Putamen (tissue), 1 donor: ENCODE measurements at places on chromosomes 12 and 14.

DNA sequence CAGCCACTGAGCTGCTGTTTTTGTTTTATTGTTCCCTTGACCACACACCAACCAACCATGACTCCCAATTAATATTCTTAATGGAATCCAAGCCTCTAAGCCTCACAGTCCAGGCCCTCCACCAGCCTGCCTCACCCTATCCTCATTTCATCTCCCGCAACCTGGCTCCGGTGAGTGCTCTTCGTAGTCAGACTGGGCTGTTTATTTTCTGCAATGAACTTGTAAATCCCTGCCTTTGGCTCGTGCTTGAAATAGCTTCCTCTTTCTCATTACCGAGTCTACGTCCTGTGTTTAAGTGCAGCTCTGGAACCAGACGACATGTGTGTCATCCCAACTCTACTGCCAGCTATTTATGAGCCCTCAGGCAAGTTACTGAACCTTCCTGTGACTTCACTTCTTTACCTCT lies 12.4 kb upstream of the ETFBKMT start:
- no peak for DNase-seq

DNA sequence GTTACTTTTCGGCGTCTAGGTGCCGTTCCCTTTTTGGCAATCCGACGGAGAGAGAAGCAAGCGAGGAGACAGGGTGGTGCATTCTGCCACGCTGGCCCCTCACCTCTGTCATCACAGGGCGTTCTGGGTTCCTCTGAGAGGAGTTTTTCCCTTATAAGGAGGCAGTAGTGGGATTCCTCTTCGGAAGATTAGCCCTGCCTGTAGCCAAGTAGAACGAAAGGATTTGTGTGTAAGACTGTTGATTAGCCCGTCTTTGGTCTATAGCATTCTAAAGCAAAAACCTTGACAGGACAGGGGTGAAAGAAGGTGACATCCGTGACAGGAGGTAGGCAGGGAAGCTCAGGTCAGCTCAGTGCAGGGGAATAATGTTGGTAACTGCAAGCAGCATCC lies 9.1 kb upstream of the NEMF start:
- DNase-seq, result peak; percentile 61

DNA sequence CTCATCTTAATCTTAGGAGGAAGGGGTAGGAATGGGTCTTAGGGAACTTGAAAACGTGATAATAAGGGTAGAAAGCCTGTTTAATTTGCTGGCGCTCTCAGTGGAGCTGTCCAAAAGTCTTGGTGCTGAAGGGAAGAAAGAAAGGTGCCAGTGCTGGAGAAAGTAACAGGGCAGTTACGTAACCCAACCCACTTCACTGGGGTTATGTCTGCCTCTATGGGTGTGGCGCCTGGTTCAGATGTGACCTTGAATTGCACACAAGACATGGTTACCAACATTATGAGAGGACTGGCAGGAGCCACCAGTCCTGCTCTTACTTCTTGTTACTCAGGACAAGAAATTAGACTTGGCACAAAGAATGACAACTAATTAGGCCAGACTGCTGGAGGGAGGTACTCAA lies 18.6 kb upstream of the GPATCH2L start:
- no peak for DNase-seq

- no peak for DNase-seq
Observed at GRCh38 chr12:2393016-2393415, 340.2 kb downstream of the CACNA1C start.

DNA sequence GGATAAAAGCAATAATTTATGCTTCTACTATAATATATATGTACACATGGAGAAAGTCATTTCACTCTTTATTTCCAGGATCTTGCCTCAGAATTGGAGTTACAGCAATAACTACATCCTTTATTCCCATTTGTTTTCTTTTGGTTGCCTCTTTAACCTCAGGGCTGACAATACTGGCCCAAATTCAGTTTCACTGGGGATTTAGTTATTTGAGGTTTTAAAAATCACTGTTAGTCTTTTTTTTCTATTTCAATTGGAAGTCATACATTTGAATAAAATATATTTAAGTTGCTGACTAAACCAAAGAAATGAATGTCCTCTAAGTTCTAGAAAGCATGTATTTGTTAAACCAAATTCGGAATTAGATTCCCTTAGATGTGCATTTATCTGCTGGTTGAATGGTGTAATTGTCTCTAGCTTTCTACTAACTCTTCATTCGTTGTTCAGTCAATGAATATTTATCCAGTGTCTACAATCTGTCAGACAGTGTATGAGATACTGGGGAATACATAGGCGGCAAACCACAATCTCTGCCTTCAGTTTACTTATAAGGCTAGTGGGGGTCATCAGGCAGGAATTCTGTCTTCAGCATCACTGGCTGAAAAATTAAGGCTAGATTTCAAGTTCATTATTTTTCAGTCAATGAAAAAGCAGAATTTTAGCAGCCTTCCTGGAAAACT lies 190.8 kb upstream of the ARHGAP5 start:
- no peak for DNase-seq

DNA sequence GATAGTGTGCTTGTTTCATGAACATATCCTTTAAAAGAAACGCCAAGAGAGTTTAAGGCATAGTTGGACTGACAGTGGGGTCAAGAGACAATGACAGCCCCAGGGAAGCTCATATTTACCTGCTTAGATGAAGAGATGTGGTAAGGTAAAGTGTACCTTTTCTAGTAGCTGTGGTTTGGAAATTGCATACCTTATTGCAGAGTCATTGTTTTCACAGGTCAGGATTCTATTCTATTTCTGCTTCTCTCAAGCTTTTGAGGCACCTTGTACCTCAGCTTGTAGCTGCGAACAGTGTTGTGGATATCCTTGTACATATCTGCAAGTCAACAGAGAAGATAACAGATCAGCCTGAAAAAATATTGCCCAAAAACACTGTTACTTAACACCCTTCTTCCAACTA lies 47.7 kb downstream of the ATP6V1D start:
- DNase-seq, result no peak

DNA sequence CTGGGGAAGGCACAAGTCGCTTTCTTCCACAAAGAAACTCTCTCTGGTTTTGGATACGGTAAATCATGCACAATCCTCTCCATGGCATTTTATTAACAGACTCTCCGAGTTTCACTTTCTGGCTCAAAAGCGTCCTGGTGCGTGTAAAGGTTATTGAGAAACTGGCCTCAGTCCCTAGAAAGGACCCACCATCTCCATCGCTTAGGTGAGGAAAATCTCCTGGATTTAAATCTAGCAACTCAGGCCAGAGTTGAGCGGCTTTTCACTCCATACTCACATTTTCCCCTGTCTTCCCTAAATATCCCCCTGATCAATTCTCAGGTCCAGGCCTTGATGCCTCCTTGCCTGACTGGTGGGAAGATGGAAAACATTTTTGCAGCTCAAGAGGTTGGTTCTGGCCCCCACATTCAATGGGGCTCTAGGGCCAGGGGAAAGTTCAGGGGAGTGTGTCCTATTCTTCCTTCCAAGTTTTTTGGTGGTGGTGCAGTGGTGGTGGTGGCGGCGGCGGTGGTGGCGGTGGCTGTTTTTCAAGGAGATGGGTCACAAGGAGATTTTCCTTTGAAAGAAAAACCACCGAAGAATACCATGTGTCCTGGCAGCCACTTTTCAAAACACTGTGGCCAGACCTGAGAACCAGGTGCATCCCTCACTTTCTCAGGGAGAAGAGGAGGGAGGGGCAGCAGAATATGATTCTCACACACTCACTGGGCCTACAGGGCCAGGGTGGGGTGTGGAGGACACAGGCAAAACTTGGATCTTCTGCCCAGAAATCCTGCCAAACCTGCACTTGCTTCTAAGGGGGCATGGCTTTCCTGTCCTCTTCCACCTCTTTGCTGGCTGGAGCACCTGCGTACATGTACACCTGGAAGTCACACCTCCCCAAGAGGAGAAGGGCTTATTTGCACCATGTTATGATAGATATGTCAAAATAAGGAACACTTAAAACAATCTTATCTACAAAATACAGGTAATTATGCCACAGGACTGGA lies 46.7 kb upstream of the PNMA1 start:
- DNase-seq, result no peak

GRCh38 chr14:90611936-90612335 lies 204.3 kb downstream of the TTC7B start:
- DNase-seq, result no peak

DNA sequence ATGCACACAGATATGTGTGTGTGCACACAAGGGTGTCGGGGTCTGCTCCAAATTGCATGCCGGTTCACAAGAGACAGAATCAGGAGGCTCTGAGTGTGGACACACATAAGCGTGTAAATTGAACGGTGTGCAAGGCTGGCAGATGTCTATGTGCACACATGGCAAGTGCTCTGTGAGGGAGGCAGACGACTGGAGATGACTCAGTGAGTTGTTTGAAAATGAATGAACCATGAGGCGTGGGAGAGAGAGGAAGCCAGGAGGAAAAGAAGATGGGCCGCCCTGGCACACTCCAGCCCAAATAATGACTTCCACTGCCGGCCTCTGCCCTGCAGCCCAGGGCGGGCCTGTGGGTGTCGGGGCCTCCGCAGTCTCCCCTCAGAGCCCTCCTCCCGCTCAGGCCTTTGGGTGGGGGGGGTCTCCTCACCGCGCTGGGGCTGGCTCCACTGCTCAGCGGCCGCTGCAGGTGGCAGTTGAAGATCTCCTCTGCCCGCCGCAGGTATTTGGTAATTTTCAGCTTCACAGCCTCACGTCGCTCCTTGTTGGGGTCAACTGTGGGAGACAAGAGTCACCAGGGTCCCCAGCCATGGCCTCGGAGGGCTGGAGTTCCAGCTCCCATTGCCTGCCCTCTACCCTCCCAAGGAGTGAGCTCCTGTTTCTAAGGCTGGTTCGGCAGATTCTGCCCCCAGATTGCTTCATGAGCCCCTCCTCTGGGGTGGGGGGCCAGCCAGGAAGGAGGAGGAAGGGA lies 3.5 kb downstream of the RPS6KL1 start:
- DNase-seq, result no peak

GRCh38 chr14:53411125-53411524 lies 258.0 kb upstream of the DDHD1 start:
- no peak for DNase-seq

- peak; percentile 59 for DNase-seq
Observed at GRCh38 chr12:176321-177181, 37.4 kb downstream of the SLC6A12 start.

DNA sequence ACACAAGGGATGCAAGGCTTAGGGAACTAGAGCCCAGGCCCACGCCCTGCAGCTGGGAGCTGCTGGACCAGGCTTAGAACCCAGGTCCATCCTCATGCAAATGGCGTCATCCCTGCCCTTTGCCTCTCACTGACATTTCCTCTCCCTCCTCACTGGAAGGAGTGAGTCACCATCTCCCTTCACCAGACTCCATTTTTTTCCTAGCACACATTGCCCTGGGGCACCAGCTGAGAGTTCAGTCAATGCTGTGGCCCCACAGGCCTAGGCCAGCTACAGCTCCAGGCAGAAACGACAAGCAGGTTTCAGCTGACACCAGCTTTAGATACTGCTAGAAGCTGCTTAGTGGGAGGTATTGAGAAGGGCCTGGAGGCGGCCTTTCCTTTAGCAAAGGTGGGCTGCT lies 98.9 kb downstream of the RIMBP2 start:
- DNase-seq, result no peak

DNA sequence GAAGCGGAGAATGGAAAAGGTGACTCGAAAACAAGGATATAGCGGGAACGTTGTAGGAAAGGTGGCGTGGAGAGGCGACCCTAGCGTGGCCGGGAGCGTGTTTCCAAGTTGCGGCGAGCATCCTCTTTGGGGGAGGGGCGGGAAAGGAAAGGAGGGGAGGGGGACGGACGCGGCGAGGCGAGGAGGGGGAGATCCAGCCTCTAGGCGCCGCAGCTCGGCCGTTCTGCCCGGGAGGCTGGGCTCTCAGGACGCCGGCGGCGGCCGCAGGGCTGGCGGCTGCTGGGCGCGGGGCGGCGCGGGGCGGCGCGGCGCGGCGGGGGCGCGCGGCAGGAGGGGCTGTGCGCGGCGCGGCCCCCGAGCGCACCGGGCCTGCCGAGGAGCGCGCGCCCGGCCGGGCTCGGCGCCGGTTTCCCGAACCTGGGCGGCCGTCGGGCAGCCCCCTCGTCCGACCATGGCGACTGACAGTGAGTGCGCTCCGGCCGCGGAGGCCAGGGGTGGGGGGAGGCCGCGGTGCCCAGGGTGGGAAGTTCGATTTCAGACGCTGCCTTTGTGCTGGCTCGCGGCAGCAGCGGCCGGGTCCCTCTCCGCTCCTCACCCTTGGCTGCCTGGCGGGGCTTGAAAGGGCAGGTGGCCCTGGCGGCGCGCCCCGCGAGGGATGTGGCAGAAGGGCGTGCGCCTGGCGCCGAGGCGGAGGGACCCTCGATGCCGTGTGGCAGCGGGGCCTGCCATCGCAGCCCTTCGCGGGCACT lies 50.3 kb downstream of the SNAPC1 start:
- DNase-seq, result no peak

DNA sequence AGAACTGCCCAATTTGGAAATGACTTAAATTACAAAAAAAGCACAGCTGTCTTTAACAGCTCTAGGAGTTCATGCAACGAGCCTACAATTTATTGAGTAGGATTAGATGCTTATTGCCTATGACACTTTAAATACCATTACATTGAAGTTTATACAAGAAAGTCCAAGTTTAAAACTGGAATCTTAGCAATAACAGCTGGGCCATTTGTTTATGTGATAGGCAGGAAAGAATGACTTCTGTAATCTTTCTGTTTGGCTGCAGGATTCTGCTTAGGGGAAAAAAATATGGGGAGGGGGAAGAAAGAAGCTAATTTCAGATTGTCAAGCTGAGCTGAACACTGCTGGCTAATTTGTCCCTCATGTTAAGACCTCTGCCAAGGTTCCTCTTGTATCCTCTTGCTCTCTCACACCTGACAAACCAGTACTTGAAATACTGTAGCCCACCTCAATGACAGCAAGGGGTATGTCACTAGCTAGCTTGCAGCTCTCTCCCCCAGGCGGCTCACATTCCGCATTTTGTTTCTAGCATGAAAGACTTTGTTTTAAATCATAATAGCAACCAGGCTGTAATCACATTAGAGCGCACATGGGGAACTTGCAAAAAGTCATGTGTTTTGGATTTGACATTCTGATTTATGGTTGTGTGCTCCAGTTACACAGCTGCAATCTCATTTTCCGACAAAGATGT lies 384.8 kb downstream of the BMP4 start:
- no peak for DNase-seq

- DNase-seq, result no peak
Observed at GRCh38 chr12:16325426-16325825, 22.0 kb upstream of the MGST1 start.

GRCh38 chr12:121811434-121812319 lies 7.9 kb downstream of the SETD1B start:
- peak; percentile 49 for DNase-seq

- no peak for DNase-seq
Observed at GRCh38 chr12:88400302-88400701, 180.0 kb downstream of the KITLG start.

- peak; percentile 49 for DNase-seq
Observed at GRCh38 chr12:6430124-6430989, 14.4 kb upstream of the CD27 start.

- no peak for DNase-seq
Observed at GRCh38 chr12:103673487-103673886, 86.4 kb downstream of the STAB2 start.

- DNase-seq, result no peak
Observed at GRCh38 chr12:104054681-104055346, 4.8 kb upstream of the GLT8D2 start.

DNA sequence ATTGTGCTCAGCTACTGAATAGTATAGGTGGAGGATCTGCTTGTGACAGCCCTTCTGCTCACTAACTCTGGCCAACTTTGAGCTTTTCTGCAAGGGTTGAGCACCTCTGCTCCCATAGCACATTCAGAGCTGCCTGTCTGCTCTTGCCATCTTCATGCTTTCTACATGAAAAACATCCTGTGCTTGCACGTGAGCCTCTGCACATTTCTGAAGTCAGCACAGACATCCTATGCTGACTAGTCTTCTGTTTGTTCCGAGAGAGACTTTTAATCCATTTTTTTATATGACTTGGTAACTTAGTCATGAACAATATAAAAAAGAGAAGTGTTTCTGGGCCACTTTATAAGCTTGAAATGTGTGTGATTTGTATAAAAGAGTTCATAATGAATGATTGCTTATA lies 969.3 kb downstream of the TMTC2 start:
- DNase-seq, result no peak
